NCI-H524 (cell line): ENCODE measurements at places on chromosomes 7 and 10.
A peak's percentile ranks its signal among the peaks of the same experiment; 100 is the strongest.

- DNase-seq: peak; percentile 37
Measured at GRCh38 chr7:92767437-92767836, 68.9 kb downstream of the CDK6 start.

DNA sequence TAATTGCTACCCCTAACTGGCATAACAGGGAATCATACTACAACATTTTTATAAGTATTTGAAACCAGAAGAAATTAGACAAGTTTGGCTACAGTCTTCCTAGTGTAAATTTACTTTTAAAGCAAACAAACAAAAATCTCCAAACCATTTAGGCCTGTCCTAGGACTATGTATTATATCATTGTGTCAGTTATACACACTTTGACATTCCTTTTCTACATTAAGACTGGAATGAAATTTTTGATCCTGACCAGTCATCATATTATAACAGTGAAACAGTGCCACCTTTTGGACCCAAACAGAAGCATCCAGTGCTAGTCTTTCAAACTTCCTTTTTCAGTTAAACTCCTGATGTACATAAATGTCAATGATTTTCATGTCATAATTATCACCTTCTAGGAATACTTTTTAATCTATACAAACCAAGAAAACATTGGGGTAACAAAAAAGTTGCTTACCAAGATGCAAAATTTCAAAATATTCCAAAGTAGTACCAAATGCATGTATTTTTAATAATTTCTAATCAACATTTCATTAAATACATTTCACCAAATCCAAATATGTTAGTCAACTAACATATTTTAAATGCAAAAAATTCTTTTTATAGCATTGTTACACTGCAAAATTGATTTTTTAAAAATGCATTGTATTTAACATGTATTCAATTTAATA is 75.7 kb downstream of the IMMP2L start:
- DNase-seq: peak; percentile 54

DNA sequence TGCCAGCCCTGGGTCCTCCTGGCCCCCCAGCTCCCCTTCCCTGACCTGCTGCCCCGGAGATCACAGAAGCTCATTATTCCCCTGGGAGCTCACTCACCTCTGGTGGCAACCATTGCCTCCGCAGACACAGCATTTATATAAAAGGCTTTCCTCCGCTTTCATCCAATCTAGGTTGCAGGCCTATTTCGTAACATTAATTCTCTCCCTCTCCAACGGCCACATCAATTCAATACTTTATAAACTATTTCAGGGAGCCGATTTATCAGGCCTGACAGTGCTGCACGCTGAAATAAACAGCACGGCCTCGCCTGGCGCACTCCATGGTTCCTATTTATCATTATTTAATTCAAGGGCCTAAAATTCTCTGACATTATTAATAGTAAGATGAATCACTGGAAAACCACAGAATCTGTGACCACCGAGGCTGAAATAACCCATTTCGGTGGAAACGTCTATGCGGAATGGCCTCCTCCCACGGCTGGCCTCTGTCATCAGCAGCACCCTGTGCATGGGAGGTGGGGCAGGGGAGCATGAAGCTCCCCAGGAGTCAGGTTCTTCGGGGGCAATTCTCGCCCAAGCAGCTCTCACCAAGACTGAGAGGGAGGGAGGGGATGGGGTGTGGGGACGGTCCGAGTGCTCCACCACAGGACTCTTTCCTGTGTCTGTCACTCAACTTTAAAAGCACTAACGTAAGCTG is 249.3 kb upstream of the PFKP start:
- DNase-seq: no peak

- DNase-seq: no peak
Measured at GRCh38 chr7:114660126-114660486, 245.5 kb downstream of the FOXP2 start.

GRCh38 chr7:45663167-45663921 is 89.2 kb downstream of the ADCY1 start:
- no peak for DNase-seq

DNA sequence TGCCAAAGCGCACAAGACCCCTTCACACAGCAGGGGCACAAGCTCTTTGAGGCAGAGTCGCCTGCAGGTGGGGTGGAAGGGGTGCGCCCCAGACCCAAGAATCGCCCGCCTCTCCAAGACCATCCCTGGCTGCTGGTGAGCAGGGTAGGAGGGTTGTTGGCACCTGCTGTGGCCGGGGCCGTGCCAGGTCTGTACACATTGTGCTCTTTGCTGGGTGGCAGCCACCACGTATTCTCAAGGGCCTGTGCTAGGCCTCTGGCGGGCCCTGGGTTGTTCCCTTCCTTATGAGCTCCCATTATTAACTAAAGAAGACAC is 84.4 kb downstream of the LHPP start:
- DNase-seq: no peak

- no peak for DNase-seq
Measured at GRCh38 chr7:133770863-133771492, 356.2 kb upstream of the LRGUK start.

- no peak for DNase-seq
Measured at GRCh38 chr10:4865945-4866661, 40.1 kb downstream of the AKR1E2 start.

DNA sequence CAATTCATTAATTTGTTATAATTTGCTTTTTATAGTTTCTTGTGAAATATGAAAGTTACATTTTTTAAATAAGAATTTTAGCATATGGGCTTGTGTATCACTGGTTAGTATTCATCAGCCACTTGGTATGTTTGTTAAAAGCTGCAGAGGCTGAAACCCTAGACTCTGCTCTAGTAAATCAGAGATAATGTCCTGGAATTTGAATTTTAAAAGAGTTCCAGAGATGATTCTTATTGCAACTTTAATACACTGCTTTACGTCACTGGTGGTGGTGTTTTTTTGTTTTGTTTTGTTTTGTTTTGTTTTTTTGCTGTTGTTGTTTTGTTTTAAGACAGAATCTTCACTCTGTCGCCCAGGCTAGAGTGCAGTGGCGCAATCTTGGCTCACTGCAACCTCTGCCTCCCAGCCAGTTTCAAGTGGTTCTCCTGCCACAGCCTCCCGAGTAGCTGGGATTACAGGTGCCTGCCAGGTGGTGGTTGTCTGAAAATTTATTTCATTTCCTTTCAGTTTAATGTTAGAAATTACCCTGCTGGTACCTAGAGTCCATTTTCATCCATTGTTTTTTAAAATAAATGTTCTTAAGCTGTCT is 43.8 kb downstream of the PTPN12 start:
- no peak for DNase-seq

DNA sequence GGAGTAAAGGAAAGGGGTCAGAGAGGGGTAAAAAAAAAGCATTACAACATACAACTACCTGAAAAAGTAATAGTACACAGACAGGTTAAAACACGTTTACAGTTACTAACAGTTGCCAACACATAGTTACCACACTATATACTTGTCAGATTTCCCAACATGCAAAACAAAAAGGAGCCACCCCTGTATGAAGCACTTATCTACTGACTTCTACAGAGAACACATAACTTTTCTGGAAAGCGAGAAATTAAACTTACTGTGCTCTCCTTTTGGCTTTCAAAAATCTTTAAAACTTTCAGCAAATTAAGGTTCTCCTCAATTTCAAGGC is 2.1 kb downstream of the ABI1 start:
- no peak for DNase-seq

- DNase-seq: no peak
Measured at GRCh38 chr10:127990846-127991542, 84.1 kb downstream of the PTPRE start.

DNA sequence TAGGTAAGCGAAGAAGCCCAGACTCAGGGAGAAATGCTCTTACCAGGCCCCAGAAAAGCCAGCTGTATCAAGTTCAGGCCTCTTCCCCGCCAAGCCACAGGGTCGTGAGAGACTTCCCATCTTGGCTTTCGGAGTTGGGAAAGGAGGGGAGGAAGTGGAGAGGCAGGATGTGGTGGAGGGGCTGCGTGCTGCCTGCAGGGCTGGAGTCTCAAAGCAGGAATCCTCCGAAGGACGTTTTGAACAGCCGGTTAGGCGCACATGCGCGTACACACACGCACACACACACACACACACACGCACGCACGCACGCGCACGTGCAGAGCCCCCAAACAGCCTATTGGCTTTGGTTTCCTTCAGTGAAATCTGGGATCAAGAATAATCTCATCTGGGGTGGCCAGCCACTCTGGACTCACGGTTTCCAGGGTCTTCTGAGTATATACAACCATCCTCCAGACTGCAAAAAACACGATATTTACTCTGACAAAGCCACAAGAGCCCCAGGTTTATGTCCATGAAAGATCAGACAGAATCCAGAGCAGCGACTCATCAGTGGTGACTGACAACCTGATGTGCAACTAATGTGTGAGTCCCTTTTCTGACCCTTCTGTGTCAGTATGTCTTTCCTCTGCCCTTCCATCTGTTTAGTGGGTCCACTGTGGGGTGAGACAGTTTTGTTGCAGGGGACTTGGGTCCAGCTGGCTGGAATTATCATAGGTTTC is 115.0 kb upstream of the ZNF438 start:
- no peak for DNase-seq

DNA sequence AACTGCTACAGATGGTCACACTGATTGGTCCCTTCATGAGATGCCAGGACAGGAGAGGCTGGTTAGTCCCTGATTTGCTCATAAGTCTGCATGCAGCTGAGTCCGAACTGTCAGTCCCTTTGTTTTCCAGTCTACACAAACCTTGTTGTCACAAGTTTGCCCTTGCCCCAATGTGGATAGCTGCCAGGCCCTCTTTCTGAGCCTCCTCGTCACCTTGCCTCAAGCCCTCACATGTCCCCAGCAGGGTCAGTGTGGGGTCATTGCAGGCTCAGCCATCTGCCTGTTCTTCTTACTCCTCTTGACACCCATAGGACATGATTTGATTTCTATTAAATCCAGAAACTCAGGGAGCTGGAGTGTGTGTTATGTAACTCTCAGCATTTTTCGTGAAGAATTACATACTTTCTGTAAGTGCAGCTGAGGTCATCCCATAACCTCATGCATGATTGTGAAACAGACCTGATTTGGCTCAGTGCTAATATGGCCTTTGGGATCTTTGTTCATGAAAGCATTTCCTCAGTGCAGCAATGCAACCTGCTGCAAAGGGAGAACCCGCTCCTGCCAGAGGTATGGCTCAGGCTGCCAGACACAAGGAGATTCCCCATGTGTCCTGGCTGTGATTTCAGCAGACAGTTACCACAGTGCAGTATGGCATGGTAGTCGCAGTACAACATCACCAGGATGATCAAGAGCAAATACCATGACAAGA is 70.0 kb upstream of the ZMIZ2 start:
- DNase-seq: no peak
